ENCODE measurements at places on chromosomes 6 and 20.

DNA sequence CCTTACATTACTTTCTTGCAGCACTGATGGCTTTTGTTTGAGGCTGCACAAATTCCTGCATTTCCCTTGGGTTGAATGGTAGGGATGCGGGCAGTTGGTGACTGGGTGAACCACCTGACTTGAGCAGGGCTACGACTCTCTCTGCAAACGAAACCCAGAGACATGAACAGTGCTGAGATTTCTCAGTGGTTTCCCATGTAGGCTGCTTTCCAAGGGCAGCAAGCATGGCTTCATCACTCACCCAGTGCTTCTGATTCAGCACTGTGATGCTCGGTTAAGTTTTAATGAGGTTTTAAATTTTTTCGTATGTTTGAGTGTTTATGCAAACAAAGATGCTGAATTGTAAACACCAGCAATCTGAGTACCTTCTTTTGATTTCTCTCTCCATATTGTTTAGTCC, 127.2 kb downstream of the MTHFD1L start:
- DNase-seq = no peak

DNA sequence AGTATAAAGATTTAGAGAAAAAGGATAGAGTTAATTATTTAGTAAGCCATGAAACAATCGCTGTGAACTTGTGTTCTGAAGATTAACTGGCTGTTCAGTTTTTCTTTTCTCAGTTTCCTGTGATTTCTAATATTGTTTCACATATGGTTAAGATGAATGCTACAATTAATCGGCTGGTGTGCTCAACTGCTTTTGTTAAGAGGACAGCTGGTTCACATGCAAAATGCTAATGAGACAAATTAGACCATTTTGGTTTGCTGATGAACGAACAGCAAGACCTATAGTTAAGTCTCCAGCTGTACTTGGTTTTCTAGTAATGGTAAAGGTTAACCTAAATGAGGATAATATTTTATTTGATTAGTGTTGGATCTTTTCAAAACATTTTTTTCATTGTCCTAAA, 10.8 kb upstream of the NHSL1 start:
- DNase-seq = no peak

DNA sequence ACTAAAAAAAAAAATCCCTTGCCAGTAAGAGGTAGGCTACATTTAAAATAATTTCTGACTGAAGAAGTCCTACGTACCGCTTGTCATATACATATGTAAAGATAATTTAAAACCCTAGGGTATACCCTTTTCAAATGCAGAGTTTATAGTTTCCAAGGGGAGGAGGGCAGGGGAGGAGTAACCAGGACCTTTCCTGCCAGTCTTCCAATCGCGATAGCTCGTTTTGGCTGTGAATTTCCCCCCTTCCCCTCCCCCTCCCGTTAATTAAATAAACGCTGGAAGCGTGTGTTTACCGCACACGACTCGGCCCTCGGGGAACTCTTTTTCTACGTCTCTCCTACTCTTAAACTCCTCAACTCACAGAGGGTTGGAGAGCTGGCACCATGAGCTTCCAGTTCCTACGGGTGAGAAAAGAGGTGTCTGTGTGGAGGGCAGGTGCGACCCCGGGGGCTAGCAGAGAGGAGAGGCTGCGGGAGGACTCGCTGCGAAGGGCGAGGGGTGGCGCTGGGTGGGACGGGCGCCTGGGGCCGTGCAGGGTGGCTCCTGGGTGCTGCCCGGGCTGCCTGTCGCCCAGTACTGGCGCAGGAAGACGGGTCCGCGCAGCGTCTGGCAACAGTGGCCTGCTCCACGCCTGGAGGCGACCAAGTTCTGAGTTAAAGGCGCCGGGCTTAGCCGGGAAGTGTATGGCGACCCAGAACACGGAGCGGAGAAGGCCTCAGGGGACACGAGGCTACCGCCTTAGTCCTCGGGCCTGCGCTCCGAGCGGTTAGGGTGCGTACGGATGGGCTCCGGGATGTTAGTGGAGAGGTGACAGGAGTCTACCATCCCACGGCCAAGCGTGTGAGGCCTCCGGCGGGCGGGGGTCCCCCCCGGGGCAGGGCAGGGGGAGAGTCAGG, 4.1 kb upstream of the TFAP2C start:
- no peak for DNase-seq

DNA sequence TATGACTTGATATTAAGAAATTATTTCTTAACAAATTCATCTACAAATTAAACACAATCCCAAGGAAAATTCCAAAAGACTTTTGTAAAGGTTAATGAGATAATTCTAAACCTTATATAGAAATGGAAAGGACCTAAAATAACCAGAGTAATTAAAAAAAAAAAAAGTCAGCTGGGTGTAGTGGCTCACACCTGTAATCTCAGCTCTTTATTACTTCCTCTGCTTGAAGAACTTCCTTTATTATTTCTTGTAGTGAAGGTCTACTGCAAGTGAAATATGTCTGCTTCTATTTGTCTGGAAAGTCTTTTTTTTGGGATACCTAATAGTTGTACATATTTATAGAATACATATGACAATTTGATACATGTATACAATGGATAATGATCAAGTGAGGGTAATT, 20.2 kb upstream of the BLCAP start:
- DNase-seq = no peak

DNA sequence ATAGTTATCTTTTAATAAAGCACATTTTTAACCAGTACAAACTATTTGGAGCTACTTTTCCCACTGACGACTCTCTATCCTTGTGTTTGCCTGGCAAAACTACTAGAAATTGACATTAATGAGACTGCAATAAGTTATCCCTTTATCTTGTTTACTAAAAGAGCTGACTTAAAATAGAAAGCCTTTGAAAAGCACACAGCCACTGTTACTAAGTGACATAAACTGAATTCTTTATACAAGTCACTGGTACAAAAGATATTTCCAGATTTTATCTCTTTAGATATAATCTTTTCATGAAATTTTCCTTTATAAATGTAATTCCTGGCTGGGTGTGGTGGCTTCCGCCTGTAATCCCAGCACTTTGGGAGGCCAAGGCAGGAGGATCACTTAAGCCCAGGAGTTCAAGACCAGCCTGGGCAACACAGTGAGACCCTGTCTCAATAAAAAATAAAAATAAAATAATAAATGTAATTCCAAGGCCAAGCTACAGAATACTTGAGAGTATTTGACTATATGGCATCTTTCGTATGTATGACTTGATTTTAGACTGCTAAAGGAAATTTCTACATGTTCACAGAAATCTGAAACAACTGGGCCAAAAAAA, 9.5 kb downstream of the MBOAT1 start:
- DNase-seq = no peak

GRCh38 chr6:29479560-29479959, 8.2 kb downstream of the MAS1L start:
- no peak for DNase-seq

GRCh38 chr6:163605385-163606097, 191.0 kb downstream of the QKI start:
- DNase-seq = no peak

GRCh38 chr20:31605031-31605901, at the start of gene ID1:
Gene ID1, plus strand, starts transcription at chr20:31605289. Its CDS starts 99 bp downstream, at chr20:31605388.
- peak; percentile 84 for DNase-seq
